ENCODE measurements at places on chromosomes 5 and 9. TPM values are rescaled to one million over a fixed set of nuclear protein-coding genes. Genes with fewer than 3 reads are reported as not detected.

- DNase-seq = no peak
- H3K27me3 ChIP-seq = no peaks in the 10 kb centered on the region
- H3K27ac ChIP-seq = no peak overlapping the region
- no peak overlapping the region for H3K4me3 ChIP-seq
- H3K4me1 ChIP-seq = no peaks in the 10 kb centered on the region
Observed at GRCh38 chr9:108681851-108682590, 173.8 kb downstream of the ACTL7B start.

GRCh38 chr5:153372425-153373129 lies 117.9 kb upstream of the GRIA1 start:
- no peak for DNase-seq
- H3K4me3 ChIP-seq = no peak overlapping the region
- no peaks in the 10 kb centered on the region for H3K4me1 ChIP-seq
- H3K27ac ChIP-seq = no peak overlapping the region

The OTP gene
- not detected for total RNA-seq

DNA sequence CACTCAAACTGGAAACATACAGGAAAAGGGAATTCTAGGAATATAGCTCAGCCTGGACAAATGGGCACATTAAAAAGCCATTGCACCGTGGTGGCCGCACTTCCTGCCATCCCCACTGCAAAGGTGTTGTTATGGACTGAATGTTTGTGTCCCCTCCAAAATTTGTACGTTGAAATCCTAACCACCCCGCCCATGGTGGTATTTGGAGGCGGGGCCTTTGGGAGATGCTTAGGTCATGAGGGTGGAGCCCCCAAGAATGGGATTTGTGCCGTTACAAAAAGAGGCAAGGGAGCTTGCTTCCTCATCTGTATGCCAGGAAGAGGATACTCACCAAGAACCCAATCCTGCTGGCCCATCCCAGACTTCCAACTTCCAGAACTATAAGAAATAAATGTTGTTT lies 1.1 kb upstream of the CMBL start:
- no peaks in the 10 kb centered on the region for H3K27me3 ChIP-seq
- peaks cover 8% of the 10 kb centered on the region for H3K4me1 ChIP-seq

DNA sequence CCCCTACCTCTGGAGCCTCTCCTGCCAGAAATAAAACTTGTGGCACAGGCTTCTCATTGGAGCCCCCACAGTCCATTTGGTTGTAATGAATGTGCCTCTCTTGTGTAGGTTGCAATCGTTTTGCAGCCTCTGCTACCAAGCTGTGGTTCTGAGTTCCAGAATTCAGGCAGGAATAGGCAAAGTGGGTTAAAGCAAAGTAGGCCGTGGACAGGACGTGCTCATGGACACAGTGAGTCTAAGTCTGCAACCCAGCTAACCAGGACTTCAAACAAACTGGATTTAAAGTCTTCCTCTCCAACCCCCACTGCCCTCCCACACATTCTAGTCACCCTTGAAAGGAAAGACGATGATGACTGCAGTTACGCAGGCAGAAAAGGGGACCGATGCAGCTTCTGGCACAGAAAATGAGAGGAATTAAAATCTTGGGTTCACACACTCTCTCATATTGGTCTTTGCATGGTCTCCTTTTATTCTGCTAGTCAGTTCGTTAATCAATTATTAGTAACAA lies 260.0 kb downstream of the PIK3R1 start:
- no peaks in the 10 kb centered on the region for H3K27me3 ChIP-seq
- no peak overlapping the region for H3K4me3 ChIP-seq
- no peak overlapping the region for H3K27ac ChIP-seq
- DNase-seq = no peak

Data from IMR-90 (cell line).